Aorta (tissue), 5 donors: ENCODE measurements at places on chromosomes 6 and 20. TPM values are rescaled to one million over a fixed set of nuclear protein-coding genes. Genes with fewer than 3 reads are reported as not detected.
A peak's percentile ranks its signal among the peaks of the same experiment; 100 is the strongest.

HLA-DRB1 gene
- total RNA-seq, result 157 TPM

SIRPB1 gene
- total RNA-seq, result 3.1 TPM

- no peaks in the 10 kb centered on the region for H3K36me3 ChIP-seq
- no peaks in the 10 kb centered on the region for H3K4me1 ChIP-seq
- DNase-seq, result no peak
- H3K27me3 ChIP-seq, result no peaks in the 10 kb centered on the region
- no peak overlapping the region for H3K4me3 ChIP-seq
- H3K27ac ChIP-seq, result no peak overlapping the region
Measured at GRCh38 chr6:75203721-75204120, 2.1 kb downstream of the COL12A1 start.

CGA gene
- total RNA-seq, result not detected

C20orf204 gene
- 1.7 TPM for total RNA-seq

DNA sequence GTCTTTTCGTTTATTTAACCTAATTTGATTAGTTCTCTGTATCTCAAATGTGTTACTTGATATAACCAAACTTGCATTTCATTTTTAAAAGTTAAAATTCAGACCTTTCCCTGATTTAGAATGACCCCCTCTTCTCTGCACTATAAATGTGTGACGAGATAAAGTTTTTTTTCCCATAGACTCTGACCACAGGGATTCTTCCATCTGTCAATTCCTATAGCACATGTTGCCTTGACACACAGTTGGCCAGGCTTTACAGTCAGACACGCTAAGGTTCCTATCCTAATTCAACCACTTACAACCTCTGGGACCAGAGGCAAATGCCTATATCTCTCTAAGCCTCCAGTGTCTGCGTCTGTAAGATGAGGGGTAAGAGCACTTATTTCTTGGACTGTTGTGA, 40.6 kb downstream of the KCNS1 start:
- H3K36me3 ChIP-seq, result peaks cover 3% of the 10 kb centered on the region
- H3K4me1 ChIP-seq, result peaks cover 2% of the 10 kb centered on the region
- H3K27ac ChIP-seq, result no peak overlapping the region
- H3K27me3 ChIP-seq, result no peaks in the 10 kb centered on the region
- DNase-seq, result no peak

GRCh38 chr20:6044115-6044514, 9.7 kb downstream of the LRRN4 start:
- no peaks in the 10 kb centered on the region for H3K27me3 ChIP-seq
- no peak for DNase-seq
- H3K27ac ChIP-seq, result no peak overlapping the region
- H3K36me3 ChIP-seq, result peaks cover 3% of the 10 kb centered on the region

GRCh38 chr6:75084872-75085381, 120.9 kb downstream of the COL12A1 start:
- no peaks in the 10 kb centered on the region for H3K4me1 ChIP-seq
- peak overlapping the region; percentile 26 for H3K4me3 ChIP-seq
- H3K36me3 ChIP-seq, result peaks cover 2% of the 10 kb centered on the region
- H3K27me3 ChIP-seq, result no peaks in the 10 kb centered on the region
- no peak overlapping the region for H3K27ac ChIP-seq

GRCh38 chr6:130752267-130752666, 74.9 kb upstream of the SMLR1 start:
- no peaks in the 10 kb centered on the region for H3K4me1 ChIP-seq
- no peak overlapping the region for H3K4me3 ChIP-seq
- no peaks in the 10 kb centered on the region for H3K36me3 ChIP-seq
- H3K27ac ChIP-seq, result no peak overlapping the region
- no peak for DNase-seq

- H3K36me3 ChIP-seq, result no peaks in the 10 kb centered on the region
- no peak for DNase-seq
- no peak overlapping the region for H3K4me3 ChIP-seq
- H3K4me1 ChIP-seq, result no peaks in the 10 kb centered on the region
Measured at GRCh38 chr6:104640150-104640700, 219.5 kb downstream of the HACE1 start.

GRCh38 chr6:22873513-22874136, 304.3 kb downstream of the HDGFL1 start:
- H3K4me1 ChIP-seq, result peaks cover 3% of the 10 kb centered on the region
- DNase-seq, result no peak
- no peaks in the 10 kb centered on the region for H3K27me3 ChIP-seq
- no peak overlapping the region for H3K27ac ChIP-seq
